Stimulated activated CD4-positive, alpha-beta T cell treated with anti-CD3 and anti-CD28 coated beads, TNF-alpha, amount 100 ng/mL, for 48 hours (primary cell): ENCODE measurements at places on chromosomes 2 and 18.

DNA sequence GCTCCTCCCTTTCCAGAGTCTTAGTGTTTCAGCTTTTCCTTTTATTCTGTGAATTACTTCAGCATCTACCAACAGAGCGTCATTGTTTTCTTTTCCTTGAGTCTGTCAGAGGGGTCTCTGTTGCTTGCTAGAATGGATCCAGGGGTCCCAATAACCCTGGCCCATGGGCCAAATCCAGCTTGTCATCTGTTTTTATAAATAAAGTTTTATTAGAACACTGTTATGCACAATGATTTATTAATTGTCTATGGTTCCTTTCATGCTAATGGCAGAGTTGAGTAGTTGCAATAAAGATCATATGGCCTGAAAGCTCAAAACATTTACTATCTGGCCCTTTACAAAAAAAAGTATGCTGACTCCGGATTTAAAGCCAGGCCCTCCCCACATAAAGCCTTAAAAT, 58.8 kb downstream of the MRPL35 start:
- no peak for DNase-seq

DNA sequence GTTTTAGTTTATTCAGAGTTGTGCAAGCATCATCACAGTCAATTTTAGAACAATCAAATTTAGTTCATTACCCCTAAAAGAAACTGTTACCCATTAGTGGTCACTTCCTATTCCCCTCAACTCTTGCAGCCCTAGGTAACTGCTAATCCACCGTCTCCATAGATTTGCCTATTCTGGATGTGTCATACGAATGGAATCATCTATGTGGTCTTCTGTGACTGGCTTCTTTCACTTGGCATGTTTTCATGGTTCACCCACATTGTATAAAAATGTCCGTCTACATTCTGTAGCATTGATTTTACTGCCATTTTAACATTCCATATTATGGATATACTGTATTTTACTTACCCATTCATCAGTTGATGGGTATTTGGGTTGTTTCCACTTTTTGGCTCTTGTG, 5.3 kb upstream of the CEP68 start:
- no peak for DNase-seq

GRCh38 chr18:32909798-32910561, 137.2 kb upstream of the KLHL14 start:
- DNase-seq, result no peak

DNA sequence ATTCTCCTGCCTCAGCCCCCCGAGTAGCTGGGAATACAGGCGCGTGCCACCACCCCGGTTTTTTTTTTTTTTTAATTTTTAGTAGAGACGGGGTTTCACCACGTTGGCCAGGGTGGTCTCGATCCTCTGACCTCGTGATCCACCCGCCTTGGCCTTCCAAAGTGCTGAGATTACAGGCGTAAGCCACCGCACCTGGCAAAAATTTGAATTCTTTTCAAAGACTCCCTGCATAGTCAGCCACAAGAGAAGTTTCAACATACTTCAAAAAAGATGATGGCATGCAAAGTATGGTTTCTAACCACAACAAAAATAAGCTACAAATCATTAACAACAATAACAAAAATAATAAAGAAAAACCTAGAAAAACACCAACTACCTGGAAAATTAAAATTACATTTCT, 22.0 kb downstream of the HYCC2 start:
- no peak for DNase-seq

DNA sequence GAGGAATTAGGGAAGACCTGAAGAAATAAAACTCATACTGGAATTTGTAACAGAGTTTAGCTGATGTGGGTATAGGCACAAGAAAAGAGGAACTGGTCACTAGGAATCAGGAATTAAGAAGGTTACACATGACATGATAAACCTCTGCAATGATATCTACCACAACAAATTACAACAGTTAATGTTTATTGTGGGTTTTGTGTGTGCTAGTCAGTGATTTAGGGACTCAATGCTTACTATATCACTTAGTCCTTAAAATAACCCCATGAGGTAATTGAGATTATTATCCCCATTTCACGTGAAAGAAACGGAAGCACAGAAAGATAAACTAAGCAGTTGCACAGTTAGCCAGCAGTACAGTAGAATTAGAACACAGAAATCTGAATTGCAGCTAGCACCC, 415.8 kb upstream of the ZEB2 start:
- no peak for DNase-seq

DNA sequence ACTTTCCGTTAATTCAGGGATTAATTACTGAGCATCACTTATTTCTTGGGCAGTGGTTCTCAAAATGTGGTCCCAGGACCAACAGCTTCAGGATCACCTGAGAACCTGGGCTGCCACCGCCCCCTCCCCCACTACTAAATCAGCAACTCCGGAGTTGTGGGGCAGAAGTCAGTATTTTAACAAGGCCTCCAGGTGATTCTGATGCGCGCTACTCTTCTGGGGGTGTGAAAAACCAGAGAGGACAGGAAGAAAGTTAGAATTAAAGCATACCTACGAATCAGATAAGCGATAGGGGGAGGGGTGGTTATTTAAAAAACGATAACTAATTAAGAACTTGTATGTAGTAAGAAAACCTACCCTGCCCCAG, 319 bp downstream of the ZSCAN30 start:
- DNase-seq, result no peak

DNA sequence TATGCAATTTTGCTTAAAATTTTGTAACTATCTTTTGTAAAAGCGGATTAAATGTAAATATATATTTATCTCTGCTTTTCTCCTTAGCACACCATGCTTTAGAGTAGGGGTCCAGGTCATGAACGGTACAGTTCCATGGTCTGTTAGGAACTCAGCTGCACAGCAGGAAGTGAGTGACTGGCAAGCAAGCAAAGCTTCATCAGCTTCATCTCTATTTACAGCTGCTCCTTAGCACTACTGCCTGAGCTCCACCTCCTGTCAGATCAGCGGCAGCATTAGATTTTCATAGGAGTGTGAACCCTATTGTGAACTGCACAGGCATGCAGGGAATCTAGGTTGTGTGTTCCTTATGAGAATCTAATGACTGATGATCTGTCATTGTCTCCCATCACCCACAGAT, 959.0 kb upstream of the SLC39A10 start:
- DNase-seq, result no peak

DNA sequence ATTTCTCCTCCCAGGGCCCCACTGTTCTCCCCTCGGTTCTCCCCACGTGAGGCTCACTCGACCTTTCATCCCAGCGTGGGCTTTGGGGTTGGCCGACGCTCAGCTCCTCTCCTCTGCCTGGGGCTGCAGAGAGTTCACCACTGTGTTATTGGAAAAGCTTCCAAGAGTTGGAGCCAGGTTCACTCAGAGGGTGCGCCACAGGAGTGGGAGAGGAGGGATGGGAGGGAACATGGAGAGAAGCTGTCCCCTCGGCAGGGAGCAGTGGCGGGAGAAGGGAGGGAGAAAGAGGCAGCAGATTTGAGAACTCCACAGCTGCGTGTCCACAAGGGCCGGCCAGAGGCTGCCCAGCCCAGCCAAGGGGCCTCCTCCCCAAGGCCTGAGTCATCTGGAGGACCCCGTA, 197.1 kb upstream of the SMAD2 start:
- DNase-seq, result no peak

DNA sequence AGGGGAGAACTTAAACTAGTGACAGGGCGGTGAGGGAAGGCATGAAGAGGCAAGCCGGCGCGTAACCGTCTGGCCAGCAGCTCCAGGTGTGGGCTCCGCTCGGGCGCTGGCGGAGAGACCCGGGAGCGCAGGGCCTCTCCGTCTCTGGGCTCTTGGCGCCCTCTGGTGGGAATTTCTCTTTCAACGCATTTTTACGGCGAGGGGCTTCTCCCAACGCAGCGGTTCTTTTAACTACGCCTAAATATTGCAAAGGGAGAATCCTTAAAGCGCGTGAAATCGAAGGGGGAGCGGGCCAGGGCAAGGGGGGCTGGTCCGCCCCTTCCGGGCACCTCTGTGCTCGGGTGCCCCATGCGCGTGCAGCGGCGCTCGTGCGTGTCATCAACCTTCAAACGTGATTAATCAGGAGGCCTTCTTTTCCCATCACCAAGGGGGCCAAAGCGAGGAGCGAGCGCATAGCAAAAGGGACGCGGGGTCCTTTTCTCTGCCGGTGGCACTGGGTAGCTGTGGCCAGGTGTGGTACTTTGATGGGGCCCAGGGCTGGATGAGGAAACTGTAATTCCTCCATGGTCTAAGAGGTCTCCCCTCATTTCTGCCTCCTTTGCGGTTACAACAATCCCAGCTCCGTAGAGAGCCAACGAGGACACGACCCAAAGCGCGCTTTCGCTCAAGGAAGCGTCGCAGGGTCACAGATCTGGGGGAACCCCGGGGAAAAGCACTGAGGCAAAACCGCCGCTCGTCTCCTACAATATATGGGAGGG, 762 bp upstream of the GAD1 start:
- DNase-seq, result peak; percentile 68

DNA sequence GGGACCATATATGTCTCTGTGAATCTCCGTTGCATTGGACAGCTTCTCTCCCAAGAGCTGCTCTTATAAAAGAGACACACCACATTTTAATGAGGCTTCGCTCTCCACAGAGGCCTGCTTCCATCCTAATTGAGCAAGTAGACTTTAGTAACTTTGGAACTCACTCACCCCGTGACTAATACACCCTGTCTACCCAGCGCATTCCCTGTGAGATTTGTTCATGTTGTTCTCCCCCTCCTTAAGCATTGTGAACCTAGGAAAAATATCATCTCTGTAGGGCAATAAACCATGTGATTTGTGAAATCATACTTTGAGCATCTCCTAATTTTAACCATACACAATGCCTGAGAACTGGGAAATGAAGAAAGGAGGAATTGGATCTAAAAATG, 56.9 kb downstream of the MCFD2 start:
- no peak for DNase-seq

GRCh38 chr2:3224681-3225080, 152.9 kb downstream of the EIPR1 start:
- no peak for DNase-seq

GRCh38 chr2:109523121-109523520, 90.6 kb downstream of the SEPTIN10 start:
- no peak for DNase-seq

GRCh38 chr2:227612546-227613271, 1.9 kb downstream of the SCYGR3 start:
- no peak for DNase-seq

DNA sequence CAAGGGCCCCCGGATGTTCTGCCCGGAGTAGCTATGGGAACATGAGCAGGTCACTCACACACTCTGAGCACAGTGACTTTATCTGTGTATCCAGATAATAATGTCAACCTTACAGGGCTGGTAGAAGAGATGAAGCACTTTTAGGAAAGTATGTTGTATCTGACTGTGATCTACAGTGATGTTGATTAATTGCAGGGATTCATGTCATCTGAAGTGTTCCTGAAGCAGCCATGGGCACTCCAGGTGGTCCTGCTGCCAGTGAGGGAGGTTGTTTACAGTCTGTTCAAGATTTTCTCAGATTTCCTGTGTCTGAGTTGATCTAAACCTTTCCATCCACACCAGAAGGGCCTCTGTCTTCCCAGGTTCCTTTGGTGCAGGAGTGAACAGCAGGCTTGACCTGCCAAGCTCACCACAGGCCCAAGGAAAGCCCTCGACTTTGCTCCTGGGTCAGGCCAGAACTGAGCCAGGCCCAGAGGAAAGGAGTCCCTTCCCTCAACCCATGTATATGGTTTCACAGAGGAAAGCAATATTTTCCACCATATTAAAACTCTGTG, 28.0 kb downstream of the KIAA2012 start:
- no peak for DNase-seq

DNA sequence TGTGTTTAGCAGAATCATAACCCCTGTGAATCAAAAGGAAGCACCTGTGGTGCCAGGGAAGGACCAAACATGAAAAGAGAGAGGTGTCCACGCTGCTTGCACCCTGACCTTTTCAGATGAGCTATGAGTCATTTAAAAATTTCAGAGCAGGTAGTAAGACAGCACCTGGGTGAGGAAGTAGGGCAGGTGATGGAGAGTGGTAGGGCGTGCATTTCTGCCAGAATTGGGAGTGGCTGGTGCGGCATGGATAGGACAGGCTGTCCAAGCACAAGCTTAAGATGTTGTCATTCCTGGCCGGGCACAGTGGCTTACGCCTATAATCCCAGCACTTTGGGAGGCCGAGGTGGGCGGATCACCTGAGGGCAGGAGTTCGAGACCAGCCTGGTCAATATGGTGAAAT, 36.8 kb downstream of the NPAS2 start:
- DNase-seq, result no peak

DNA sequence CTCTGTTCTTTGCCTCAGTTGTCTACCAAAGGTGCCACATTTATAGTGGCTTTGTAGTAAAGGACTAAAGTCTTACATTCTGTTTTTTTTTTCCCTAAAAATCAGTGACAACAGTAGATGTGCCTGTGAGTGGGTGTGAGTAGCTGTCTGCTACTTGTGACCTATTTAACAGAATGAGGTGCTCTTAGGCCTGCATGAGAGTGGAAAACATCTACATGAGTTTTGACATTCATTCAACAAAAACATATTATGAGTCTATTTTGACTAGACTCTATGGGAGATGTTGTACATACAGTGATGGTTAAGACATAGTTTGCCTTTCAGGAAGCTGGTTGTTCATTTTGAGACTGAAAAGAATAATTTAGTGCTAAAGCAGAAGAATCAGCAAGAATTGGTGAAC, 36.7 kb downstream of the IL1R2 start:
- no peak for DNase-seq

GRCh38 chr2:95374921-95375471, 27.5 kb upstream of the FAHD2A start:
- DNase-seq, result no peak

GRCh38 chr2:29520001-29520400, 401.4 kb downstream of the ALK start:
- no peak for DNase-seq

GRCh38 chr2:174773215-174773614, 8.9 kb upstream of the CHRNA1 start:
- DNase-seq, result no peak

GRCh38 chr2:234952270-234953115, 676 bp downstream of the SH3BP4 start:
- DNase-seq, result no peak

DNA sequence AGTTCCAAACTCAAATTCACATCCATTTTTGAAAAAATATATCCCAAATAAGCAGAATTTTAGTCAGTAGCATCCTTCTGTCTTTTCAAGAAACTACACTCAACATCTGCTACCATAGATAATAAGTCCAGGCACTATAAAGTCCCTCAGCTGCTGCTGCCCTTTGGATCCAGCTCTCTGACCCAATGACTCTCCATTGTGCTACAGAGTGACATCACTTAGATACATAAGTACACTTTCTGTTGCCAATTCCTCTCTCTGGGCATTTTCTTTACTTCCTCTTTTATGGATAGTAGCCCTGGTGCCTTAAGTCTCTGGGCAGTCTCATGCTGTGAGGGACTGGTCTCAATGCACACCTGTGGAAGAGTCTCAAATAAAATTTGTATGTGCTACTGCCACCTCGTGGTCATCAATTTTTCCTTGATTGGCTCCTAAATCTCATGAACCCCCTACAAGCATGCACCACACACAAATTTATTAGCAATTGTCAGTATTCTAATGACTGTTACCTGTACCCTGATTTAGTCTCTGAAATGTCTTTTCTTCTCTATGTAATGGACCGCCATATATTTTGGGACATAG, 219.2 kb downstream of the LRP1B start:
- DNase-seq, result no peak
